HFFc6 (cell line): ENCODE measurements at places on chromosomes 2 and 18. TPM values are rescaled to one million over a fixed set of nuclear protein-coding genes. Genes with fewer than 3 reads are reported as not detected.

The MPP4 gene
- total RNA-seq, result 3.8 to 6.7 TPM (median 4.1 TPM) in 3 replicates

The MC5R gene
- not detected in 3 replicates for total RNA-seq

The C2orf49 gene
- total RNA-seq, result 17.7 to 22.3 TPM (median 21.2 TPM) in 3 replicates

The AQP12B gene
- total RNA-seq, result not detected in 3 replicates

The SLC40A1 gene
- total RNA-seq, result not detected in 3 replicates

The COLEC11 gene
- total RNA-seq, result not detected in 3 replicates

The MIB1 gene
- total RNA-seq, result 28.3 to 31.4 TPM (median 29.5 TPM) in 3 replicates

GRCh38 chr18:44626807-44627206 is 53.9 kb upstream of the SETBP1 start:
- no peaks in the 10 kb centered on the region for H3K27me3 ChIP-seq
- no peak overlapping the region; the same call in 1 of the 2 replicates for H3K27ac ChIP-seq
- no peaks in the 10 kb centered on the region for H3K36me3 ChIP-seq
- H3K4me1 ChIP-seq, result peaks cover 7% of the 10 kb centered on the region; the same call in 1 of the 2 replicates

GRCh38 chr2:54012538-54013141 is 41.8 kb upstream of the PSME4 start:
- no peaks in the 10 kb centered on the region for H3K27me3 ChIP-seq
- H3K36me3 ChIP-seq, result peaks cover 3% of the 10 kb centered on the region; the same call in 1 of the 2 replicates
- DNase-seq, result no peak
- no peak overlapping the region for H3K27ac ChIP-seq

DNA sequence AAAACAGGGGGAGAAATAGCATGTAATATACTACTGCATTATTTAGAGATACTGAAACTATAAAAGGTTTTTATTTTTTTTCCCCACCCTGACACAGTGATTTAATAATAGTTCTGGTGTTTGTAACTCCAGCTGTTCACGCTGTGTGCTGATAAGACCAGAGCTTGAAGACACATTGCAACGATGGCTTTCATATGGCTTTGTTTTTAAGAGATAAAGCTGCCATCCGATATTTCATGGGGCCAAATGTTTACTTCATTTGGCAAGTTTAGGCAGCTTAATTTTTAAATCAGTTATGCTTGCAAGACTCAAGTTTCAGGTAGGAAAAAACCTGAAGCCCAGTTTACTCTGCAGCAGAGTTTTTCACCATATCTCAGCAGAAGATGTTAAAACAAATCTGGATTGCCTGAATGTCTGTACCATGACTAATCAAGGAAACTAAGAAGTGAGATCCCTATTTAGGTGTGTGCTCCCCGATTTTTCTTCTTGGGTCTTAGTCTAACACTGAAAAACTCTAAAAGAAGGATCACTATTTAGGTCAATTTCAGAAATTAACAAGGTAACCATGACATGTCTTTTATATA is 508.6 kb downstream of the PARD3B start:
- H3K36me3 ChIP-seq, result peaks cover 10% of the 10 kb centered on the region
- H3K4me1 ChIP-seq, result peaks cover 57% of the 10 kb centered on the region
- no peak overlapping the region for H3K4me3 ChIP-seq
- DNase-seq, result no peak
- H3K27ac ChIP-seq, result no peak overlapping the region

GRCh38 chr2:64899081-64899865 is 89.9 kb upstream of the SLC1A4 start:
- peak overlapping the region; percentile 41; the same call in 1 of the 2 replicates for H3K4me3 ChIP-seq
- peaks cover 28% of the 10 kb centered on the region for H3K27me3 ChIP-seq
- no peak for DNase-seq
- no peaks in the 10 kb centered on the region; the same call in 1 of the 2 replicates for H3K36me3 ChIP-seq
- no peaks in the 10 kb centered on the region; the same call in 1 of the 2 replicates for H3K4me1 ChIP-seq

- no peak overlapping the region for H3K27ac ChIP-seq
- H3K27me3 ChIP-seq, result peaks cover 40% of the 10 kb centered on the region
- no peak overlapping the region for H3K4me3 ChIP-seq
- H3K4me1 ChIP-seq, result no peaks in the 10 kb centered on the region
- no peak for DNase-seq
These were observed 6.9 kb upstream of the SLC14A2 start for GRCh38 chr18:45608400-45608799.

GRCh38 chr2:6442252-6442985 is 423.3 kb downstream of the CMPK2 start:
- H3K27me3 ChIP-seq, result peaks cover 2% of the 10 kb centered on the region; the same call in 1 of the 2 replicates
- no peak overlapping the region for H3K4me3 ChIP-seq
- H3K27ac ChIP-seq, result no peak overlapping the region
- no peaks in the 10 kb centered on the region for H3K4me1 ChIP-seq
- DNase-seq, result no peak

- H3K4me3 ChIP-seq, result no peak overlapping the region
- no peaks in the 10 kb centered on the region for H3K36me3 ChIP-seq
- no peak for DNase-seq
- no peaks in the 10 kb centered on the region for H3K27me3 ChIP-seq
- no peak overlapping the region for H3K27ac ChIP-seq
These were observed 273.7 kb downstream of the SLC4A3 start for GRCh38 chr2:219901155-219901554.

- H3K4me3 ChIP-seq, result no peak overlapping the region
- peak overlapping the region; percentile 66 for H3K27ac ChIP-seq
- H3K27me3 ChIP-seq, result no peaks in the 10 kb centered on the region
- peaks cover 15% of the 10 kb centered on the region for H3K36me3 ChIP-seq
- no peak for DNase-seq
These were observed 18.1 kb downstream of the LPIN2 start for GRCh38 chr18:2994603-2995432.

GRCh38 chr2:48940606-48941005 is 185.1 kb upstream of the LHCGR start:
- H3K4me3 ChIP-seq, result no peak overlapping the region
- H3K27ac ChIP-seq, result no peak overlapping the region
- H3K4me1 ChIP-seq, result no peaks in the 10 kb centered on the region
- DNase-seq, result no peak
- no peaks in the 10 kb centered on the region for H3K36me3 ChIP-seq

- H3K27ac ChIP-seq, result no peak overlapping the region
- H3K4me1 ChIP-seq, result no peaks in the 10 kb centered on the region
- H3K27me3 ChIP-seq, result peaks cover 29% of the 10 kb centered on the region
- no peak for DNase-seq
- no peak overlapping the region for H3K4me3 ChIP-seq
- no peaks in the 10 kb centered on the region for H3K36me3 ChIP-seq
These were observed 38.2 kb upstream of the CNGA3 start for GRCh38 chr2:98308068-98308467.
